ENCODE measurements at places on chromosomes 4 and X. TPM values are rescaled to one million over a fixed set of nuclear protein-coding genes. Genes with fewer than 3 reads are reported as not detected.

The SSX1 gene
- total RNA-seq, result not detected

GRCh38 chrX:134480061-134480460 lies 20.1 kb downstream of the HPRT1 start:
- H3K27ac ChIP-seq, result no peak overlapping the region
- H3K27me3 ChIP-seq, result no peaks in the 10 kb centered on the region
- no peak overlapping the region for H3K4me3 ChIP-seq
- H3K4me1 ChIP-seq, result no peaks in the 10 kb centered on the region

DNA sequence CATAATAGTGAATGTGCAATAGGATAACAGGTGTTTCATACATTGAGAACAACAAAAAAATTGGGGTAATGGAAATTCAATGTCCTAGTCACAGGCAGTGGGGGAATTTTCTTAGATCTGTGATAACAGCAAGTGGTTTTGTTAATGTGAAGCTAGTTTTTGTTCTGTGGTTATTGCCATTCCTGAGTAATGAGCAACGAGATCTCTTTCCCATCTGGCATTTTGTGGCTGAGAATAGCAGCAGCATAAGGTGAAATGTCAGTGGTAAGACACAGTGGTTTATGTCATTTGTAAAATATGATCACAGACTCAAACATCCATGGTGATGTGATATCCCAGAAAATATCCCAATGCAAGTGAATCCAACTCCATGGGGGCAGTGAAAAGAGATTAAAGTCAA lies 497.5 kb downstream of the KCNIP4 start:
- H3K4me1 ChIP-seq, result no peaks in the 10 kb centered on the region
- H3K4me3 ChIP-seq, result no peak overlapping the region
- H3K36me3 ChIP-seq, result no peaks in the 10 kb centered on the region
- DNase-seq, result no peak
- H3K27ac ChIP-seq, result no peak overlapping the region

GRCh38 chr4:147809211-147809610 lies 77.3 kb downstream of the ARHGAP10 start:
- H3K4me3 ChIP-seq, result no peak overlapping the region
- no peaks in the 10 kb centered on the region for H3K36me3 ChIP-seq
- DNase-seq, result no peak
- no peak overlapping the region for H3K27ac ChIP-seq
- no peaks in the 10 kb centered on the region for H3K4me1 ChIP-seq
- no peaks in the 10 kb centered on the region for H3K27me3 ChIP-seq

All from upper lobe of left lung (tissue), 6 donors.